M059J (cell line): ENCODE measurements at places on chromosomes 12 and 14.

GRCh38 chr12:57591782-57592325 lies 862 bp downstream of the PIP4K2C start:
- DNase-seq = no peak

DNA sequence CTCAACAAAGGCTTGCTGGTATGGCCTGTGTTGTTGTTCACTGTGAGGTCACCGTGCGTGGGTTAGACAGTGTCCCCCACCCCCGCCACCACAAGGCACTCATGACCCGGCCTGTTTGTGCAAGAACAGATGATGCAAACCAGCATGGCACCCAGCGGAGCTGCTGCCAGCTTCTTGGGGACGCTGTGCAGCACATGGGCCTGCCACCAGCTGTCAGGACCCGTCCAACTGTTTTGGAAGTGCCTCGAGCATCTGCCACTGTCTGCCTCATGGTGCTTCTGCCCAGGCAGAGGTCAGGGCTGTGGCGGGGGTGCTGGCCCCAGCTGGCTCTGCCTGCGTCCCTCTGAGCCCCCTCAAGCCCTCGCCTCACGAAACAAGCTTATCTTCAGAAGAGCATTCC lies 1.5 kb downstream of the ASB2 start:
- DNase-seq = no peak

DNA sequence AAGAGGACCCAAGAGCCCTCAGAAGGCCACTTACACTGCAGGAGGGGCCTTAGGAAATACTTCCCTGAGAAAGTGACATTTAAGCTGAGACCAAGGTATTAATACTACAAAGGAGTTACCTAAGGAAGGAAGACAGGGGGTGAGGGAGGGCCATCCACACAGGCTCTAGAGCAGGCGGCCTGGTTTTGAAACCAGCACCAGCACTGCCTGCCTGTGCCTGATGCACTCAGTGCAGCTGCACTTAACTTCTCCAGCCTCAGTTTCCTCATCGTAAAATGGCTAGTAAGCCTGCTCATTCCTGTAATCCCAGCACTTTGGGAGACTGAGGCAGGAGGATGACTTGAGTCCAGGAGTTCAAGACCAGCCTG lies 45.5 kb upstream of the PLEKHG6 start:
- DNase-seq = no peak

GRCh38 chr12:19710811-19711793 lies 271.8 kb downstream of the AEBP2 start:
- DNase-seq = peak; percentile 44

DNA sequence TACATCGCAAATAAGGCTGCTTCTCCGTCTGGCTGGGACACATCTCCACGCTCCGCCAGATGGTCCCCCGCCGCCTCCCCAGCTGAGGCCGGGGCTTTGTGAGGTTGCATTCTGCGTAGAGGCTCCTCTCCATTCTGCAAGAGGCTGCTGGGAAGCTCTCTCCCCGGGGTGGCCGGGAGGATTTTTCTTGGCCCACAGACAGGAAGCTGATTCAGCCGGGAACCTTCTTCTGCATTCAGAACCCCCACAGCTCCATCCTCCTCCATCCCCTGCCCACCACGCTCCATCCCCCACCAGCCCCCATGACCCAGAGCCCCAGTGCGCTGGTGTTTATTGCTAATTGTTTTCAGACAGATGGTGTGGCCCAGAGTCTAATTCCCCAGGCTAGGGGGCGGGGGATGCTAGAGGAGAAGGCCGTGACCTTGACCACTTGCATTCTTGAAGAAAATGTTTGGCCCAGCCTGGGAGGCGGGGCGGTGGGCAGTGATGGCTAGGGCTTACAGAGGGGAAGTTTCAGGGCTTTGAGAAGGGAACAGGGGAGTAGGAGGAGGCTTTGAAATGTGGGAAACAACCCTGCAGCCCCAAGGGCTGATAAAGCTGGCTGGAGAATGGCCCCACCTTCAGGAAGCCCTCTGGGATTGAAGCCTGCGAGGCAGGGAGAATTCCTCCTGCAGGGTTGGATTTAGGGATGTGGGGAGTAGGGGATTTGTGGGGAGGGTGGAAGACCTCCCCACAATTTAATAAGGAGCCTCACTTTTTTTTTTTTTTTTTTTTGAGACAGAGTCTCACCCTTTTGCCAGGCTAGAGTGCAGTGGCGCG lies 88.5 kb upstream of the NCOR2 start:
- peak; percentile 88 for DNase-seq

DNA sequence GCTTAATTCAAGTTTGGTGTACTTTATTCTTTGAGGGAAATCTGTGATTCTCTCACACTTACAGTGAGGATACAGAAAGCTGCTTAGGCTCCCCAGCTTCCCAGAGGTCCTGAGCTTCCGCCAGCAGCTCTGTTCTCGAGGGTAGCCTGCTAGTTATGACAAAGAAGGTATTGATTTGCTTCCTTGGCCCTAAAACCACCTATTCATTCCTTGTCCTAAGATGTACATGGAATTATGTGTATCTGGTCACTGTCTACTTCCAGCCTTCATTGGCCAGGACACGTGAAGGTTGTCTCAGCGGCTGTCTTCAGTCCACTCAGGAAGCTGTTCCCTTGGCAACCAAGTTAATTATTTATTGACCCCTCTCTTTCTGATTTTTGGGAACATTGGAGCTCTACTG lies 55.7 kb downstream of the GALNT8 start:
- no peak for DNase-seq

DNA sequence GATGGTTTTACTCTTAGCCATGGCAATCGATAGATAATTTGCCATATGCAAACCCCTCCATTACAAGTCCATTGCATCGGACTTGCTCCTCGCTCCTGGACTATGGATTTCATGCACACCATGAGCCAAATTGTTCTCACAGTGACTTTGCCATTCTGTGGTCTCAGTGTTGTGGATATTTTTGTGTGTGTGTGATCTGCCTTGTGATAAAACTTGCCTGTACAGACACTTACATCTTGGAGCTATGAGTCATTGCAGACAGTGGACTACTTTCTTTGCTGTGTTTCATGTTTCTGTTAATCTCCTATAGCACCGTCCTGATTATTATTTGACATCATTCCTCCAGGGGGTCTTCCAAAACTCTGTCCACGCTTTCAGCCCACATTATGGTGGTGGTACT lies 8.4 kb upstream of the OR4K13 start:
- DNase-seq = no peak

DNA sequence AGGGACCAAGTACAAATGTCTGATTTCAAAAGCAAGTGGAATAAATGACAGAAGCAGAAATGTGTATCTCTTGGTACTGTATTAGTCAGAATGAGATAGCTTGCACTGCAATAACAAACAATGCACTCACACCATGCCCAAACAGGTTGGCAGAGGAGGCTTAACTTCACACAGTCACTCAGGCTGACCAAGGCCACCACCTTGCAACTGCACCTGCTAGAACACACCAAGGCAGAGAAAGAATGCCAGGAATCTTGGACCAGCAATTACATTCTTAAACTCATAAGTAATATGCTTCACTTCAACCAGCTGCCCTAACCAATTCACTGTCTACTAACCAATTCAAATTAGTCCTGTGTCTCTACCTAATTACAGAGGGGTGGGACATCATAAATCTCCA lies 378.3 kb downstream of the BCL11B start:
- DNase-seq = no peak

DNA sequence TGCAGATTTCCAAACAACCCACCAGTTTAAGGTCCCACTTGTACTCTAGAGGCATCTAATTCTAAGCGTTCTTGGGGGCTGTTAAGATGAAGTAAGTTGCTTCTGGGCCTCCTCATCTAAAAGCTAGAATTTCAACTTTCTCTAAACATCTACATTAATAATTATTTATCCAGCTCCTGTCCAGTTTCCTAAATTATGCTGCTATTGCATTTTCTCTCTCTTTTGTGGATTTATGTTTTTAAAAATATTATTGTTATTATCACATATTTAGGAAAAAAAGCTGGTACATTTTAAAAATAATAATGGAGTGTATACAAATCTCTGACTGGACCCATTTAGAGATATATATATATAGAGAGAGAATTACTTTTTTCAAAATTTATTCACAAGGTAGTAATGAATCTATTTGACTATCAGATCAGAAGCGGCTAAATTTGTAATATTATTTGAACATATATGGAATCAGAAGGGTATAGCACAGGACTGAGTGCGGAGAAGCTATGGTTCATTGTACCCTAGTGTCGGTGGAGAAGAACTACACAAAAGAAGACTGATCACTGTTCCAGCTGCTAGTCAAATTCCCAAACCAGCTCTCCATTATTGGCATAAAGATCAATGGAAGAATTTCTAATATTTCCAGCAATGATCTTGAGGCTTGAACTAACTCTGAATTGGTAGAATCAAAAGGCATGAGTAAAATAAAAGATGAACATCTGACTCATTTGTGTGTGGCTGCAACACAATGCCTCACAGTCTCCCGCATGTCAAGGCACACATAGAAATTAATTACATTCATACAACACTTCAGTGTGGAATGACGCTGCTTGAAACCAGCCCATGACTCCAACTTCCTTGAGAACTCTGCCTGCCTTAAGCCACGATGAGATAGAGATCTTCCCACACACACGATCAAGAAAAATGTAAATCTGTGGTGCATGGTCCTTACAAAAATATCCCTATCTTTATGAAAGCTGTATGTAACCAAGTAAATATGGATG lies 433.4 kb upstream of the OR4E1 start:
- no peak for DNase-seq

DNA sequence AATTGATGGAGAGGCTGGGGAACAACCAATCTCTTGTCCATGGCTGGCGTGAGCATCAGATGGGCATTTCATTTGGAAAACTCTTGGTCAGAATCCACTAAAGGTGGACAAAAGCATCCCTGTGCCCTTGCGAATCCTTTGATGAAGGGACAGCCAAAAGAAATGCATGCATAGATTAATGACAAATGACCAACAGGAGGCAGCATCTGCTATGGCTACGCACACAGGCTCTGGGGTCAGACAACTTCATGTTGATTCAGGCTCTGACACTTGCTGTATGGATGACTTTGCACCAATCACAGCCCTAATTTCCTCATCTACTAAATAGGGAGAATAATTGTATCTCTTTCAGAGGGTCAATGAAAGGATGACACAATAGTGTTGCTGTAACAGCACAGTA lies 117.5 kb downstream of the ASCL4 start:
- DNase-seq = no peak

DNA sequence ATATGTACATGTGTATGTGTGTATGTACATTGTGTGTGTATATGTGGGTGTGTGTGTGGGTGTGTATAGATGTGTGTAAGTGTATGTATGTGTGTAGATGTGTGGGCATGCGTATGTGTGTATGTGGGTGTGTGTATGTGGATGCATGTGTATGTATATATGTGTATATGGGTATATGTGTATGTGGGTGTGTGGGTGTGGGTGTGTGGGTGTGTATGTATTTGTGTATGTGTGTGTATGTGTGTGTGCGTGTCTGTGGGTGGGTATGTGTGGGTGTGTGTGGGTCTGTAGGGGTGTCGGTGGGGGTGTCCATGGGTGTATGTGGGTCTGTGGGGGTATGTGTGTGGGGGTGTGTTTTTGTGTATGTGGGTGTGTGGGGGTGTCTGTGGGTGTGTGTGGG lies 101.6 kb downstream of the PIWIL1 start:
- DNase-seq = no peak

GRCh38 chr12:98343002-98343567 lies 172.3 kb upstream of the TMPO start:
- no peak for DNase-seq

- DNase-seq = no peak
Measured at GRCh38 chr14:77243853-77244252, 27.2 kb downstream of the NGB start.

DNA sequence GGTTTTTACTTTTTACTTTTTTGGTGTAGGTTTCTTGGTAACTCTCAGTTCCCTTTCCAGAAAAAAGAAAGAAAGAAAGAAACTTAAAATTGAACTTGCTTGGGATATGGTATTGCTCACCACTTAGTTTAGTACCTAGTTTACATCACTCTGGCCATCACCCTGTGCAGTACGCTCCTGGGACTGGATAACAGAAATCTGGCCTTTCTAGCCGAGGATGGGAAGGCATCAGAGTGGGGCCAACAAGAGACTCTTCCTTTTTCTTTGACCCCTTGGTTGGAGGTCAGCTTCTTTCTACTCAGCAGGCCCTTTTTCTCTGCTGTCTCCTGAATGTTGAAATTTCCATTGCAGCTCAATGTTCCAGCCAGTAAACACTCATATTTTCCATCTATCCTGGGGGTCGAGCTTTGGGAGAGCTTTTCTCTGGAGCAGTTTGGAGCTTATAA lies 156.6 kb downstream of the TGFB3 start:
- no peak for DNase-seq

DNA sequence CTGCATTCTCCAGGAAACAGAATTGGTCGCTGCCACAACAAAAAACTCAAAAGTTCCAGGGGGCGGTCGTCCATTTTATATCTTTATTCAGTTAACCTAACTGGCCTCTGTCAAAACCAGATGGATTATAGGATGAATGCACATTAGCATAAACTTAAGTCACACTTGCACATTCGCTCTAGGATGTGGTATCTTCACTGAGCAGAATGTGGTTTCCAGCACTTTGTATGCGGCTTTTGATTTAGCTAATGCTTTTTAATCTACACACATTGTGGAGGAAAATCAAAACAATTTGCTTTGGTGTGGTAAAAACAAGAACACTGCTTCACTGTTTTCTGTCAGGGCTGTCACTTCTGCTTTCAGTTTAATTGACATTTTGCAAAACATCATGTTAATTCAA lies 4.5 kb downstream of the TAS2R50 start:
- DNase-seq = no peak

DNA sequence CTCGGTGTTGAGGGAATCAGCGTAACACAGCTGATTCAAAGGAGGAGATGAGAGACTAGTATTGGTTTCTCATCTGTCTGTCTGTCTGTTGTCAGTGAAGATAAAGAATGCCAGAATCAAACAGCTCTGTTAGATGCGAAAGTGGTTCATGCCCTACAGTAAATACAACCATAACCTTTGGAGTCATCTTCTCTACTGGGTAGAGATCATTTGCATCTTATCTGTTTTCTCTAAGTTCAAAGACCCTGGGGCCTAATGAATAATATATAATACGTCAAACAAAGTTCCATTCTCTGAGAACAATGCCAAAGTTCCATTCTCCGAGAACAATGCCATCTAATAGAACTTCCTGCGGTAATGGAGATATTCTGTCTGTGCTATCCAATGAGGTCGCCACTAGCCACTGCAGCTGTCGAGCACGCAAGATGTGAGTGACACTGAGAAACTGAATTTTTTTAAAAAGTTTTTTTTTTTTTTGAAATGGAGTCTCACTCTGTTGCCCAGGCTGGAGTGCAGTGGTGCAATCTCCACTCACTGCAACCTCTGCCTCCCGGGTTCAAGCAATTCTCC lies 6.6 kb downstream of the IL31 start:
- no peak for DNase-seq
